ENCODE measurements at places on chromosomes 1 and 21. TPM values are rescaled to one million over a fixed set of nuclear protein-coding genes. Genes with fewer than 3 reads are reported as not detected.

Gene AMY2A
- not detected for total RNA-seq

- no peak for DNase-seq
Measured at GRCh38 chr1:79695138-79695537, 688.6 kb upstream of the ADGRL4 start.

Gene ZMYND12
- total RNA-seq = 0.45 TPM

DNA sequence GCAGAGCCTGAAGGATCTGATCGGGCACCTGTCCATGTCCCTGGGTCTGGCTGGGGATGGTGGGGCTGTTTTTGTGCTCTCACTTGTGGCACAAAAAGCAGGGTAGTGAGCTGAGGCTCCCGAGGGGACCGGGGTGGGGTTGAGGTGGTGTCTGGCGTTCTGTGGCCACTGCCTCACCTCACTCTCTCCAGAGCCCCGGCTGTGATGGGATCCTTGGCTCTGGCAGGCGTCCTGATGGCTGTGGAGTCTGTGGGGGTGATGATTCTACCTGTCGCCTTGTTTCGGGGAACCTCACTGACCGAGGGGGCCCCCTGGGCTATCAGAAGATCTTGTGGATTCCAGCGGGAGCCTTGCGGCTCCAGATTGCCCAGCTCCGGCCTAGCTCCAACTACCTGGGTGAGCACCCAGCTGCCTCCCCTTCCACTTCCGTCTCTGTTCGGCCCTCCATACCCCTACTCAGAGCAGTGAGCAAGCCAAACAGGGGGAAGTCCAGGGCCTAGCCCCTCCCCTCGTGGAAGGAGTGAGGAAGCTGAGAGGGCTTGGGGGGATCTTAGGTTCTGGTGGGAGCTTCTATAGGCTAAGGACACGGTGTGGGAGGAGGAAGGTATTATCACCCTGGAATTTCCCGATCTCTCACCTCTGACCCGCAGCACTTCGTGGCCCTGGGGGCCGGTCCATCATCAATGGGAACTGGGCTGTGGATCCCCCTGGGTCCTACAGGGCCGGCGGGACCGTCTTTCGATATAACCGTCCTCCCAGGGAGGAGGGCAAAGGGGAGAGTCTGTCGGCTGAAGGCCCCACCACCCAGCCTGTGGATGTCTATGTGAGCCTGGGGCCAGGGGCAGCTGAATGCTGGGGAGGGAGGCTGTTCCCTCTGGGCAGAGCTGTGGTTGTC is 7.0 kb downstream of the ADAMTSL4 start:
- DNase-seq = no peak

DNA sequence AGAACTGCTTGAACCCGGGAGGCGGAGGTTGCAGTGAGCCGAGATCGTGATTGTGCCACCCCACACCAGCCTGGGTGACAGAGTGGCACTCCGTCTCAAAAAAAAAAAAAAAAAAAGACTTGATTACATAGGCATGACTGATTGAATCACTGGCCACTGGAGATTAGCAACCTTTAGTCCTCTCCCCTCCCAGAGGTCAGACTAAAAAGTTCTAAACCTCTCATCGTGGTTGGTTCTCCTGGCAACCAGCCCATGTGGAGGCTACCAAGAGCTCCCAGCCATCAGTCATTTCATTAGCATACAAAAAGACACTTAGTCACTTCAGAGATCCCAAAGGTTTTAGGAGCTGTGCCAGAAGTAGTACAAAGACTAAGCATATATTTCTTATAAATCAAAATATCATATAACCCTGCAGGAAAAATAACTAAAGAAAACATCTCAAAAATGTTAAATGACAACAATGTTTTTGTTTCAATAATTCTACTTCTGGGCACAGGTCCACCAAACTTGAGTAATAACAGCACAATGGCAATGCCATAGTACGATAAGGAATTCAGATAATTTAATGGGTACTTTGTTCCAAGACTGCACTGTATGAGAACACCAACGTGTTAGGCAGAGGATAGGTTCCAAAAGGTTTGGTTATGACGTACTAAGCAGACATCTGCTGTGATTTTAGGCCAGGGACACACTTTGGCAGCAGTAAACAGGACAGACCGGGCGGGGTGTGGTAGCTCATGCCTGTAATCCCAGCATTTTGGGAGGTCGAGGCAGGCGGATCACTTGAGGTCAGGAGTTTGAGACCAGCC is 18.1 kb downstream of the USP48 start:
- peak; percentile 21 for DNase-seq

Gene GCLM
- 17.6 TPM for total RNA-seq

- DNase-seq = no peak
Measured at GRCh38 chr1:163168053-163168452, 34.7 kb downstream of the RGS5 start.

Data from activated naive CD4-positive, alpha-beta T cell treated with anti-CD3 and anti-CD28 coated beads, Interleukin-2, amount 50 U/mL, for 72 hours (primary cell).